ENCODE measurements at places on chromosomes 4 and X.

DNA sequence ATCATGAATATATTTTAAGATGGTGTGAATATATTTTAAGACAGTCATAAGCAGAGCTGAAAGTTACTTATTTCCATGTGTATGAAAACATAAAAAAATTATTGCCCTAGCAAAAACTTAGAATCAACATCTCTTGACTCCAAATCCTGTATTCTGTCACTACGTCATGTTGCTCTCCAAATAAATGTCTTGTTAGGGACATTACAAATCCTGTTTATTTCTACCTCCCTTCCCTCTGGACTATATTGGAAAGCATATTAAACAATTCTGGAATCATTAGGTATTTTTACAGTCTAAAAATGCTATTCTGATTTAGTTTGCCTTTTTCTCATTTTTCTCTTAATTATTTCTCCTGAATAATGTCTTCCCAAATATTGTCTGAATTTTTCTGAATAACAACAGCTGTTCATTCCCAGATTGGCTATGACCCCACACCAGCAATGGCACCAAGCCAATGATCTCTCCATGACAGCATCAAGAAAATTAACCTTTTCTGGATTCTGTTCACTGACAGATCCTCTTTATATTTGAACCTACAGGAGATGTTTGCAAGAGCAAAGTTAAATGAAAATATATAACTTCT is 523.1 kb downstream of the IQCM start:
- DNase-seq, result no peak

GRCh38 chrX:38940547-38940946 is 139.3 kb downstream of the MID1IP1 start:
- DNase-seq, result peak; percentile 33

GRCh38 chr4:119664168-119664907 is 35.7 kb upstream of the PDE5A start:
- no peak for DNase-seq

DNA sequence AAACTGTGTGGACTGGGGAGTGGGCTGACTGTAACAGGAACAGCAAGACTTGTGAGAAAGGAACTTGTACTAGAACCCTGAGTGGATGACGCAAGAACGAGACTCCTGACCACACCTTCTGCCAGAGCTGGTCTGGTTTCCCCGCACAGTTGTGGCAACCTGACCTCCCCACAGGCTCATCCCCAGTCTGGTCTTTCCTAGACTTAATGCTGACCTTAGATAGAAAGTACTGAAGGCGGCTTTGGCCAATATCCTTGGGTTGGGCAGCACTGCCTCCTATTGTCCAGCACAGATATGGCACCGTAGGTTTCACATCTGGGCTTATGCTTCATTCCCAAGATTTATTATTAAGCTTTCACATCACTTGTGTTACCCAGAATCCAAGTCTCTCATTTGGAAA is 137.8 kb upstream of the FRG1 start:
- no peak for DNase-seq

DNA sequence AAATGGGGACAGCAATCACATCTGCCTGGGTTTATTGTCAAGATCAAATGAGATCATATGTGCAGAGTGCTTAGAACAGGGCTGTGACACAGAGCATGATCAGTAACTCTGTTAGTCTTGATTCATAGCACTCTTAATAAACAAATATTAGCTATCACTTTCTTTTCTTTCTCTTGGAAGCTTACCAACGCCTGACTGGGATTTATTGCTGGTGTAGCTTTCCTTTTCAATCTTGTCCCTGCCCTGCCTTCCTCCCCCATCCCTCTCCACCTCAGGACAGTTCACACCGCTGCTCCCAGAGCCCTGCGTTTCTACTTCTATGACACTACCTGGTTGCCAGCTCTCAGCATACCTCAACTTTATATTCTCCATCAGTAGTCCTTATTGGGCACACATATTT is 120.7 kb downstream of the LDB2 start:
- DNase-seq, result no peak

DNA sequence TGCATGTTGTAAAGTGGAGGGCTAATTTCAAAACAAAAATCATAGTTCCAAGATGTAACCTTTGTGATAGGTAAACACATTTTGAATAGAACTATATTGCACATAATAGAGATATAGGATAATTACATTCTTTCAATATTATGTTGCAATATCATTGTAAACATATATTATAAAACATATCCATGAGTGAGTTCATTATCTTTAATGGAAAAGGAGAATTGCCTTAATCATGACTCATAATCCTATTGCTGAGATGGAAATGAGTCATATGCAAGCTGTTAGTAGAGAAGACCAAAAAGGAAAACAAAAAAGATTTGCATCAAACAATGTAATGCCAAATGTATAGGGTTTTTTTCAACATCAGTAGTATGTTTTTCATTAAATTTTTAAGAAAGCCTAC is 73.7 kb upstream of the WDR44 start:
- DNase-seq, result peak; percentile 7

DNA sequence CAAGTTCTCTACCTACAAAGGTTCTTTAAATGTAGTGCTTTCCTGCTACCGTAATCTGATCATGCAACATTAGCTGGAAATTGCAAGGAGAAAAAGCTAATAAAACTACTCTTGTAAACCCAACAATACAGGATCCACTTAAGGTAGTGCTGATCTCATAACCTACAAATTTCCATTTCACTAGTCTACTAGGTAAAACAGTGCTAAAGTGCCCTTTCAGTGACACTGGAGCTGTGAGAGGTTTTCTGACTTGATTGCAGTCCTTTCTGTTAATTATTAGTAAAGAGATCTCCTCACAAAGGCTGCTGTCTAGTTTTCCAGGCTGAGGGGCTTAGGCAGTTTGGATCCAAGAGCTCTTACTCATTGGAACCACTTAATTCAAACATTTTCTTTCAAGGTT is 1118.7 kb downstream of the SH3BGRL start:
- no peak for DNase-seq

- DNase-seq, result no peak
Measured at GRCh38 chr4:22708961-22709360, 16.2 kb downstream of the GBA3 start.

GRCh38 chr4:85860066-85860740 is 385.3 kb downstream of the ARHGAP24 start:
- no peak for DNase-seq

GRCh38 chrX:37454537-37455285 is 105.5 kb downstream of the PRRG1 start:
- no peak for DNase-seq

DNA sequence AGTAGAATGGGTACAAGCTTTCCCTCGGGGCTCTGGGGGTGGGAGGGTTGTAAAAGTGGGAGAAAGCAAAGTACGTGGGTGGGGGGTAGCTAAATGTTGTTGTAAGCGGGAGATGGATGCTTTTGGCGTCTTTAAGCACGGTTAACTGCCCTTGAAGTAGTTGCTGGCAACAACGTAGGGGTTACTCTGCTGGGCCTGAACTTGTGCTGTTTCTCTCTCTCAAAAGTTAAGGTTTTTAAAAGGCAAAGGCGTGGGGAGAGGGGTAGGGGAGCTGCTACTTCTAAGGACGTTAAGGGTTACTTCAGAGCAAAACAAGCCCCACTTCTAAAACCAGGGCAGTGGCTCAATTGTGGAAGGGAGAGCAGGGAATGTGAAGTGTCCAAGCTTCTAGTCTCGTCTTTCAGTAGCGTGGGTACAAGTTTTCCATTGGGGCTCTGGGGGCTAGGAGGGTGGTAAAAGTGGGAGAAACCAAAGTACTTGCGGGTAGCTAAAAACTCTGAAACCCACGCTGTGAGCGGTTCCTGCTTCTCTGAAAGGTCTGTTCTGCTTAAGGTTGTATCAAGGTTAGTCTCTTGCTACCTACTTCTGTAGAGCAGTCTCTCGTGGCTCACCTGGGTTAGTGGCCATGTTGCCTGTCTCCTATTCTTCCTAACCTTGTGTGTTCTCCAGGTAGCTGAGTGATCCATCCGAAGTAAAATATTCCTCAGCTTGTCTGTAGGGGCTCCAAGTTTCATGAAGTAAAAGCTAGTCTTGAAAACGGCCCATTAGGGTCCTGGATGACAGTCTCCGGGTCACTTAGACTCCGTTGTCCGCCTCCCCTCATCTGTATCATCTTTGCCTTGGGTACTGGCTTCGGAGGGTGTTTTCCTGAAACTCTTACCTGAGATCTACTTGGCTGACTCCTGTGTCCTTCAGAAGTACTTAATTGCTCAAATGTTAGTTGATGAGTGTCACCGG is 1.7 kb upstream of the WDR1 start:
- DNase-seq, result no peak

Measured in fibroblast of villous mesenchyme (primary cell).